ENCODE measurements at places on chromosomes 13 and 19. TPM values are rescaled to one million over a fixed set of nuclear protein-coding genes. Genes with fewer than 3 reads are reported as not detected.

Gene KLK4
- polyA plus RNA-seq: 0.33 TPM

DNA sequence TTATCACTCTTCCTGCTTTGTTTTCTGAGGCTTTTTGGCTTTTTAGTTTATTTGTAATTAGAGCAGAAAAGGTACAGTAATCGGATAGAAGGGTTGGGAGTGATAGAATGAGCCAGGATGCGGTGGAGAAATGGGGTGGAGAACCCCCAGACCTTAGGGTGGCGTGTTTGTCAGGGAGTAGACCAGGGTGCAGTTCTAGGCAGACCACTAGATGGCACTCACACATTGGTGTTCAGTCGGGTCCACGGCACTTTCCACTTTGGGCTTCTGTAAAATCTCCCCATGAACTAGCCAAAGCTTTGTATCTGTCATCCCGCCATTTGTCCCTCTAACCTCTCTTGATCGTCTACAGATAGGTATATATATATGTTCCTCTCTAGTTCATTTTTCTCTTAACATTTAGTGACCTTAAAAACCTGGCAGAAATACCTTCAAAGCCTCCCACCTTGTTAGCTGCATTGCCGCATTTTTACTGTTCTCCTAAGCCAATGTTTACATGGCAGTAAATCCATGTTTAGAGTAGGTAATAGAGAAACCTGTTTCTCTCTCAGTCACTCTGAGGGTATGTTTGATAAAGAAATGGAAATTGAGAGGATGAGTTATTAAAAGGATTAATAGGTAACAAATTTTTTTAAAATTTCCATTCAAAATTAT lies 154.9 kb downstream of the TM9SF2 start:
- DNase-seq: peak; percentile 92

DNA sequence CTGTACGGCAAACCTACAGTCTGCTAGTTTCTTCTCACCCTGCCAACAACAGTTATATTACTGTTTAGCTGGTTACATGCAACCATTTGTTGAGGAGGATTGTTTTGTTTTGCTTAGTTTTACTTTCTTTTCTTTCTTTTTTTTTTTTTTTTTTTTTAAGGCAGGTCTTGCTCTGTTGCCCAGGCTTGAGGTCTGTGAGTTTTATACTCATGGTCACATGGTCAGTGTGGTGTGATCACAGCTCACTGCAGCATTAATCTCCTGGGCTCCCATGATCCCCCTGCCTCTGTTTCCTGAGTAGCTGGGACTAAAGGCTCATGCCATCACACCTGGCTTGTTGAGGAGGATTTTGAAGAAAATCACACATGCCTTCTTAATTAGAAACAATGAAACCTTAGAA lies 505.6 kb downstream of the GPC5 start:
- DNase-seq: no peak

- peak; percentile 58 for DNase-seq
Observed at GRCh38 chr19:46271481-46272197, 25.2 kb upstream of the HIF3A start.

Gene TSHZ3
- 5.7 TPM for polyA plus RNA-seq

- no peak for DNase-seq
Observed at GRCh38 chr19:47095476-47096099, 18.0 kb downstream of the ZC3H4 start.

Gene ZNF296
- polyA plus RNA-seq: 1.2 TPM

Gene CYP4F12
- 3.8 TPM for polyA plus RNA-seq

- DNase-seq: no peak
Observed at GRCh38 chr19:35733180-35734125, 8.8 kb downstream of the IGFLR1 start.

- DNase-seq: no peak
Observed at GRCh38 chr13:43232144-43232872, 208.9 kb downstream of the DNAJC15 start.

Gene PIH1D1
- 98.9 TPM for polyA plus RNA-seq

DNA sequence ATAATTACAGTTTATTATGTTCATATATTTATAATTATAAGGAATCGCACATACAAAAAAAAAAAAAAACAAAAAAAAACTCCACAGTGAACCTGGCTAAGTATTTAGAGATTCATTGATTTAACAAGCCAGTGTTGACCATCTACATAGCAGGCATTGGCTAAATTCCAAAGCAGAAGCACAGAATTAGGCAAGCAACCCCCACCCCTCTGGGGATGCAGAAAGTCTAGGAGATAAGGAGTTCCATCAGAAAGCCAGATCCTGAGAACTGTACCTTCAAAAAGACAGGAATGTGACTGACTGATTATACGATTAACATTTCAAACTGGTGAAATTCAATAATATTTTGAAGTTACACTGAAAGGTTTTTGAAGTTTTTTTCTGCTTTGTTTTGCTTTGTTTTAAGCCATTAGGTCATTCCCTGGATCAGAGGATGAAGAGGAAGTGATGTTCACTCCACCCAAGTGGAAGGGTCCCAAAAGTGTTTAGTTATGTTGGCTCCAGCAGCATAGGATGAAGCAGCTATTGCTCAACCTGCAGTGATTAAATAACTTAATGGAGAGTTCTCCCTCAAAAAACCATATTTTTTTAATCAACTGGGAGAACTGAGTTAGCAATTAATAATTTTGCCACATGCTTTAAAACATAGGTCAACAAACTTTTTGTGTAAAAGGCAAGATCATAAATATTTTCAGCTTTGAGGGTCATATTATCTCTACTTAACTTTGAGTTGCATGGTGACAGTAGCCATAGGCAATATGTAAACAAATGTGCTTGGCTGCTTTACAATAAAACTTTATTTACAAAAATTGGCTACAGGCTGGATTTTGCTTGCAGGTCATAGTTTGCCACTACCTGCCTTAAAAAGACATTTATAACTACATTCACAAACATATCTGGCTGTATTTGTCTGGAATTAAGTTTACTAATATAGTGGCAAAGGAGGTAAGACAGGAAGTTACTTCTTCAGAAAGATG lies 49.6 kb downstream of the DOCK9 start:
- DNase-seq: no peak

Data from hepatocyte (in vitro differentiated cells).